ENCODE measurements at places on chromosomes 1 and 21.

- DNase-seq: no peak
These were observed 39.6 kb upstream of the DOCK7 start for GRCh38 chr1:62727656-62728407.

DNA sequence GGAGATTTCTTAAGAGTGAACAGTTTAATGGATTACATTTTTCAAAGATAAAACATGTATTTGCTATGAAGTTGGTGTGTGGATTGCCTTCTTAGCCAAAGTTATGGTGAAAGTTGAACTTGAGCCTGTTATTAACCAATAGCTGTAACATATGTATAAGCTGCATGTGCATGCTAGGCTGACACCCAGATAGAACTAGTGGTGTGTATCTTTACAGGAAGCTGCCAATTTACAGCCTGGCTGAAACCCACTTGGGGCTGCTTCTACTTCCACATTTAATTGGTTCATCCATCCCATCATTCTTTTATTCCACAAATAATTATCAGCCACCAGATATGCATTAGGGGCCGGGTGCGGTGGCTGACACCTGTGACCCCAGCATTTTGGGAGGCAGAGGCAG, 3.3 kb downstream of the PLA2G5 start:
- no peak for DNase-seq

- DNase-seq: peak; percentile 53
These were observed 570 bp upstream of the NEK7 start for GRCh38 chr1:198156111-198156744.

GRCh38 chr1:157697781-157698569, 2.6 kb downstream of the FCRL3 start:
- no peak for DNase-seq

DNA sequence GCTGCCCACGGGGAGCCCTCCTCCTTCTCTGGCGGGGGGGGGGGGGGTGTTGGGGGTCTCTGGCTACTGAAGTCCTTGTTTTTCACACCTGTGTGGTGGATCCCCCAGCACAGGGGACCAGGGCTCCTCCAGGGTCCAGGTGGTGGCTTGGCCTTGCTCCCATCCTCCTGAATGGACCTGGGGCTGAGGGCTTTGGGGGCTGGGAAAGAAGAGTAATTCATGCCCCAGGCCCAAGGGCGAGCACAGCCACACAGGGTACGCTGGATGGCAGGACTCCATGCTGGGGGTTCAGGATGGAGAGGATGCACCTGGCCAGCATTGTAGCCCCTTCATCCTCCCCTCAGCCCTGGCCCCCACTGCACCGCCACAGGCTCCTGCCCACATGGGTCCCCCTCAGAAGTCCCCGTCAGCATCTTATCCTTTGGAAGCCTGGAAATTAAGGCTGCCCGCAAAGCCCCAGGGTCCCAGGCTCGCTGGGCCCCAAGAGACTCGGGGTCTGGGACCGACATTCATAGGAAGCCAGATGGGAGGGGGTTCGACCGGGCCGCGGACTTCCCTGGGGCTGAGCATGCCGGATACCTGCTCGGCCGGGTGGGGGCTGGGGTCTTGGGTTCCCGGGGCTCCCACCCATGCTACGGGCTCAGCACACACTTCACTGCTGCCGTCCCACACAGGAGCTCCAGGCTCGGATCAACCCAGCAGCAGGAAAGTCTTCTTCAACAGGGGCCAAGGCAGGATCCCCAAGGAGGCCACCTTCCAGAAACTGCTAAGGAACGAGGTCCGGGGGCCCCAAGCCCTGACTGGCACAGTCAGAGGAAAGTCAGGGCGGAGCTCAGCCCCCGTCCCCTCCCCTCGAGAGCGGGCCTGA, 49.0 kb upstream of the ACTRT2 start:
- no peak for DNase-seq

- DNase-seq: no peak
These were observed 230.1 kb upstream of the RAB4A start for GRCh38 chr1:229040630-229041358.

GRCh38 chr1:204295671-204296070, 64.1 kb downstream of the PLEKHA6 start:
- no peak for DNase-seq

DNA sequence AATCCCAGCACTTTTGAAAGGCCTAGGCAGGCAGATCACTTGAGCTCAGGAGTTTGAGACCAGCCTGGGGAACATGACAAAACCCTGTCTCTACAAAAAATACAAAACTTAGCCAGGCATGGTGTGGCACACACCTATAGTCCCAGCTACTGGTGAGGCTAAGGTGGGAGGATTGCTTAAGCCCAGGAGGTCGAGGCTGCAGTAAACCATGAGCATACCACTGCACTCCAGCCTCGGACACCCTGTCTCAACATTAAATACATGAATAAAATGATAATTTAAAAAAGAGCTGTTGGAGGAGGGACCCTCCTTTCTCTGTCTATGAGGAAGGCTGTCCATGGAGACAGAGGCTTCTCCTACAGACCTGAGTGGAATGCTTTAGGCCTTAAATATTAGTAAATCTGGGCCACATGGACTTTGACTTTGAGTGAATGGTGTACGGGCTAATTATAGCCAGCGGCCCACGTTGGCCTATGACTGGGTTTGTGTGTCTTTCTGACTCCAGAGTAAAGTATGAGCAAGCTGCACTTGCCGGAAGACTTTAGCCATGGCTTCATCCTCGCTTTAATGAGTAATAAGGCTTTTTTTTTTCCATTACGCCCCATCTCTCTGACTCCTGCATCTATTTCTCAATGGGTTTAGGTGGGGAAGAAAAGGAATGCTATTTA, 21.3 kb downstream of the RAB3B start:
- DNase-seq: no peak

DNA sequence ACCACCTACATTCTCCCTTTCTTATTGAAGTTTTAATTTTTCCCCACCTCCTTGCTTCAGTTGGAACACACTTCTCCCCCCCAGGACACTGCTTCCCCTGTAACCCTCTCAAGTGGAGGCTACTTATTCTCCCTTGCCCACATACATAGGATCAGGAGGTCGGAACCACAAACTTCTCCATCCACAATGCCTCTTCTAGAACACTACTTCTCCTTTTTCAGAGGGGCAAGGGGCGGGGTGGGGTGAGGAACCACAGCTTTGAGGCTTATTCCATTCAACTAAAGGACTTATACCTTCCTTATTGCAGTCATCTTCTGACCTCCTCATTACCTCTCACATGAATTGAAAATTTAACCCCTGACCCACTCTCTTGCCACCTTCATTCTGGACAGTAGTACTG, 81.3 kb downstream of the NEK7 start:
- DNase-seq: no peak

- no peak for DNase-seq
These were observed 298.9 kb downstream of the DPYD start for GRCh38 chr1:97621955-97622354.

DNA sequence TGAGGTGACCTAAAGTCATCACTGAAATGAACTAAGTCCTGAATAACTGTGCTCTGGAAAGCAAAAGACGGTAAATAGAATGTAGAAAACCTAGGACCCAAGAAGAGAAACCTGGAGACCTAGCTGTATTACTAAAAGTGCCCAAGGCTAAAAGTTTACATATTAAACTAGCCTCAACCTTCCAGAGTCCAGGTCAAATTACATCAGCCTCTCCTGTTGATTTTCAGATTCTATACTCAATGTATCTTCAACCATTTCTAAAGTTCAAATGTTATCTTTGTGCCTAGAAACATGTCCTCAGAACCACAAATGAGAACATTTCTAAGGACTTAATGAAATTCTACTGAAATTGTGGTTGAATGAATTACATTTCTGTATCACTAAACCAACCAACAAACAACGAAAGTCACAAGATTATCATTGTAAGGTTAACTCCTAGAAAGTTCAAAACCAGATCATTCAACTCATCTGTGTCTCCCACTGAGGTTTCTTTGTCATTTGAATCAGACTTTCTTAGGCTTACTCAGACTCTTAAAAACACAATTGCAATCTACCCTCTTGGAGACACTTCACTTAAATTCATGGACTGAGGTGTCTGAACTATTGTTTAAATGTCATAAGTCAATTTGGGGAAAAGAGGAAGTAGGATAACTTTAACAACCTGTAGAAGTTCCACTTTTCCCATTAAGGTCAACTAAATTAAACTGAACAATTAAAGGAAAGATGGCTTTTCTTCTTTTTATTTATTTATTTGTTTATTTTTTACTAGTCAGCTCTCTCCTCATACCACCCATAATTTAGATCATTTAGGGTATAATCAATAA, 207.7 kb downstream of the BARHL2 start:
- no peak for DNase-seq

DNA sequence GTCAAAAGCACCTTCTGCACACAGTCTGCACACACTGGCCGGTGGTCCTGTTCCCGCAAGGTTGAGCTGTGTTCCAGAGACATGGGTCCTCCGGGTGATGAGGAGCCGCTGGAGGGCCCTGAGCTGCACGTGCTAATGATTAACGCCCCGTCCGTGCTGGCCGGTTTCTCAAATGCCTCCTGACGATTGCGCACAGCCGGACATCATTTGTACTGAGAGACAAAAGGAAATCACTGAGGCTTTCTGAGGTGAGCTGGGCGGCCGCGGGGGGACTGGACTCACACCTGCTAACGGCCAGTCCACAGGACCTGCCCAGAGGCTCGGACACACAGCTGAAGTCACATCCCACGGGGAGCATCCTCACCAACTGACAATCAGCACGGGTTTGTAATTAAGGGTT, 29.2 kb downstream of the POFUT2 start:
- DNase-seq: no peak

GRCh38 chr1:214401666-214402065, 120.7 kb downstream of the SMYD2 start:
- no peak for DNase-seq

DNA sequence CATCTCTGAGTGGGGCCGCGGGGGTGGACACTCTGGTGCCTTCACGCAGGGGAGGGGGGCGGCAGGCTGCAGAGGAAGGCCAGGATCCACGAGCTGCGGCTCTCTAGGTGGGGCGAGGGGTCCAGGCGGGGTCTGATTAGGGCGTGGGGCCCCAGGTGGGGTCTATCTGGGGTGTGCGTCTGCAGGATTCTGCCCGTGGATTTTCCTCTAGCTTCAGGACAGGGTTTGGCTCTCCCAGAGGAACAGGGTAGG, 6.3 kb downstream of the JMJD4 start:
- DNase-seq: no peak

DNA sequence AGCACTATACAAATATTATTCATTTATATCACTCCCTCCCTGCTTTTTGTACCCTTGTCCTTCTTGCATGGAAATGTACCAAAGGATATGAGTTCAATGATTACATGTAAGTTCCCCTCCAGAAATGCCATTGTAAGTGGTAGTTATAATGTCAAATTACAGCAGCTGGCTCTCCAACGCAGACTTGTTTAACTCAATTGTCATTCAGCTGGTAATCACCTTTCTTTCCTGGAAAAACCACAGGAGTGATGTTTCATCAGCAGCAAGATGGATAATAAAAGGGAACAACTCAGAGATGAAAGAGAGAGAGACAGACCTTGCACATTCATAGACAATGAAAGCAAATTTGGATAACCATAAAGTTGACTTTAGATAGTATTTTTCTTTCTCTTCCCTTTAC, 578.6 kb upstream of the PBX1 start:
- DNase-seq: no peak

GRCh38 chr1:229397762-229398161, 36.1 kb downstream of the ACTA1 start:
- no peak for DNase-seq

DNA sequence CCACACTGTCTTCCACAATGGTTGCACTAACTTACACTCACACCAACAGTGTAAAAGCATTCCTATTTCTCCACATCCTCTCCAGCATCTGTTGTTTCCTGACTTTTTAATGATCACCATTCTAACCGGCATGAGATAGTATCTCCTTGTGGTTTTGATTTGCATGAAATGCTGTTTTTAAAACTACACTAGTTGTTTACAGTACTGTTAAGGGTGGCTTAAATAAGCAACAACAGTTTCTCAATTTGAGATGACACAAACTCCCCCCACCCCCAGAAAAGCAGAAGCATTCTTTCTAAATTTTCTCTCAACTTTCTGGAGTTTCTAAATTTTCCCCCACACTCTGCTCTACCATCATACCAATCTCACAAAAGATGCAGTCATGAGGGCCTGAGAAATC, 7.1 kb upstream of the SLAMF7 start:
- DNase-seq: no peak

GRCh38 chr21:34576041-34576511, 38.8 kb downstream of the RCAN1 start:
- no peak for DNase-seq

- DNase-seq: no peak
These were observed 491 bp downstream of the PER3 start for GRCh38 chr1:7784492-7785071.

GRCh38 chr1:156970017-156970416, 49.6 kb downstream of the LRRC71 start:
- DNase-seq: no peak

DNA sequence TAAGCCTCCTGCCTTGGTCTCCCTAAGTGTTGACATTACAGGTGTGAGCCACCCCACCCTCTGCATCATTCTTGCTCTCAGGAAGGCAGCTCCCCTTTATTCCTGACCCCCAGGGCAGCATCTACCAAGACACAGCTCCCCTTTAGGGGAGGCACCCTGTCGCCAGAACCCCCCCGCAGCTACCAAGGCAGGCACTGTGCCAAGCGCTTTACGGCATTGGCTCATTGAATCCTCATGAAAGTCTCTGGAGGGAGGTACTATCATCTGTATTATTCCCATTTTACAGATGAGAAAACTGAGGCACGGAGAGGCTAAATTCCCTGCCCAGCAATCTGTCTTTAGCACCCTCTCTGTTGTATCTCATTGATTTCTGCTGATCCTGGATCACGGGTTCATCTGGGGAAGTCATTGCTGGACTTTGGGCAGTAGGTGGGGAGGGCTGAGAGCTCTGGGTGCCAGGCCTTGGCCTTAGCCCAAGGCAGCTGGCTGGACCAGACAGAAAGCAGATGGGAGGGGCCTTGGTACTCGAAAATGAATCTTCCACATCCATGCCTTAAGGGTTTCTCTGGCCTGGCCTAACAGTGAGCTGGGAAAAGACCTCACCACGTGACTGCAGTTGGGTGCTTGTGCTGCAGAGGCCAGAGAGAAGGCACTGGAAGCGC, 5.9 kb downstream of the PLOD1 start:
- no peak for DNase-seq

- no peak for DNase-seq
These were observed 139.2 kb upstream of the C1orf21 start for GRCh38 chr1:184247671-184248070.

DNA sequence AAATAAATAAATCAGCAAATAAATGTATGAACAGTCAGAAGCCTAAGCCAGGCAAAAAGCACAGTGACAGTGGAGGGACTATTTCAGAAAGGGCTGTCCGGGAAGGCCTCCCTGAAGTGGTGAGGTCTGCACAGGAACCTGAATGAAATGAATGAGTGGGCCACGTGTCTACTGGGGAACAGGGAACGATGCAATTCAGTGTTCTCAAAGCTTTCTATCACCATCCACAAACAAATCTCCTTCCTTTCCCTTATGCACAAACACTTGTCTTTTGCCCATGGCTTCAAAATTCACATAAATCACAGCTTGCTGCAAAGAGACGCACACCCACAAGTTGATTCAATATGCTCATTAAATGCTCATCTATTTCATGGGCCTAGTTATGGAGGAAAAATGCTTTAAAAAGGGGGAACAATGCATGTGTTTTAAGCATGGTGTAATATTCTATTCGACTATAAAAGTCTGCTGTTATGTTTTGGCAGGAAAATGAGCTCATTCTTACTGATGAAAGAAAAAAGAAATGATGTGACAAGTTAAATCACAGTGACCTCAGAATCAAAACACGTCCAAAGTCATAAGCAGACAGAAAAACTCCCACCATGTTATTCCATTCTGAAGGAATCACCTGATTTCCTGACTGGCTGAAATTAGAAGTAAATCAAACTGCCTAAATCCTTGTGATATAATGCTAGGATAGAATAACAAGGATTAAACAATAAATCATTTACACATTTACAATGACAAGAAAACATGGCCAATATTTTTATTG, 21.6 kb downstream of the URB1 start:
- DNase-seq: no peak
